Hematopoietic multipotent progenitor cell treated with erythropoietin and hydrocortisone succinate and interleukin-3 and kit ligand, for 17 days (in vitro differentiated cells): ENCODE measurements at places on chromosomes 12 and 14.

DNA sequence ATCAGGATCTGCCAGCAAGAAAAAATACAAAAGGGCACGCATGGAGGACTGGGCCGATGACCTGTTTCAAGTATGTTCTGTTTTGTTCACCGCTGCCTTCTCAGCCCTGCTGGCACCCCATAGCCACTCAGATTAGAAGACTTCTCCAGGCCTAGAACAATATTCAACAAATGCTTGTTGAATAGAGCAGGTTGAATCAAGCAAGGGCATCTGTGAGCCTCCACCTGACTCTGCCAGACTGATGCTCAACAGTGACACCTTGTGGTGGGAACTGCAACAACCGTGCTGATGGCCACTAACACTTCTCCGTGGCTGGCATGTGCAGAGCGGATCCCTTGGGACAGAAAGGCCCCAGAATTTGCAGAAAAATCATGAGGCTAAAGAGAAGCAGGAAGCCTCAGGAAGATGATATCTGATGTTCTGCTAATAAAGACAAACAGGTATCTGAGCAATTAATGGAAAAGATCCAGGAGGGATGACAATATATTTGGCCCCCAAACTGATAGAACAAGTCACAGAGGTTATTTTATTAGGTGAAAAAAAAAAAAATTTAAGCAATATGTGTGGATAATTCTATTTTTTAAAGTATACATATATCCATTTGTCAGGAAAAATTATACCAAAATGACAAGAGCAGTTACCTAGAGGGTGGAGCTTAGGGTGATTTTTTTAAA, 114.3 kb downstream of the KSR2 start:
- peak; percentile 54 for DNase-seq

GRCh38 chr12:113874999-113875561, 91.0 kb downstream of the RBM19 start:
- DNase-seq, result no peak

DNA sequence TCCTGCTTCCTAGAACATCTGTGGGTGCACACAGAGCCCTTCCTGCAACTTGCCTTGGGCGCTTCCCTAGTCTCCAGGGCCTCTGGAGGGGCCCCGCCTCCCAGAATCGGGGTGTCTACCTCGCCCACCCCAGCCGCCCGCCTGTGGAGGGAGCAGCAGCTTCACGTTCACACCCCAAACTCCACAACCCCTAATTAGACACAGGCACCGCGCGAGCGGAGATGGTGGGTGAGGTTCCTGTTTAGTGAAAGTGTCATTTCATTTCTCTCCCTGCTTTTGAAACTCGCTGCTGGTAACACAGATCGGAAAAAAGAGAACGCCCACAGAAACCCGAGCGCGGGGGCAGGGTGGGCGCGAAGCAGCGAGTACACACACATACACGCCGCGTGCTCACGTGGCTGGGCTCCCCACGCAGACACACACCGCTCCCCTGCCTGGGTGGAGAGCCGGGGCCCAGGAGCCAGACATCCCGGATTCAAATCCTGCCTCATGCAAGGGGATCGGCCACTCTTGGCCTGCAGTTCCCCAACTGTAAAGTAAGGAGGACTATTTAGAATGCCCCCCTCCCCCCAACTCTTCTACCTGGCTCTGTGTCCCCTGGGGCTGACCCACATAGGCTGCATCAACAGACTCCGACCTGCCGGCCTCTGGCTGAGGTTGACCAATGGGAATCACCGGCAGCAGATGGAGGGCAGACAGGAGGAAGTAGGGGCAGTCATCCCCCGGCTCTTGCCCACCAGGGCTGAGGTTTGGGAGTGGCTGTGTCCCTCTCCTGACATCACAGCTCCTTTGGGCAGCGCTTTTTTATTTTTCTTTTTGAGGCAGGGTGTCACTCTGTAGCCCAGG, 79.2 kb upstream of the NCOR2 start:
- DNase-seq, result no peak

DNA sequence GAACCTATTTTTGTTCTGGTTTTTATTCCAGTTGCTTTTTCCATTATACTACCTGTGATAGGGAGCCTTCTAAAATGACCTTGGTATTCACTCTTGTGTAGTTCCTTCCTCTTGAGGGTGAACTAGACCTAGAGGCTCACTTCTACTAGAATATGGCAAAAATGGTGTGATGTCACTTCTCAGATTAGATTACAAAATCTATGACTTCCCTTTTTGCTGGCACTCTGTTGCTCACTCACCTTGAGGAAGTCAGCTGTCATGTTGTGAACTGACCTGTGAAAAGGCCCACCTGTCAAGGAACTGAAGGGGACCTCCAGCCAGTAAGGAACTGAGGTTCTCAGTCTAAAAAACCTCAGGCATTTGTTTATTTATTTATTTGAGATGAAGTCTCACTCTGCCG, 5.7 kb downstream of the MIPOL1 start:
- no peak for DNase-seq

GRCh38 chr14:75426332-75427125, 1.3 kb upstream of the JDP2 start:
- no peak for DNase-seq

DNA sequence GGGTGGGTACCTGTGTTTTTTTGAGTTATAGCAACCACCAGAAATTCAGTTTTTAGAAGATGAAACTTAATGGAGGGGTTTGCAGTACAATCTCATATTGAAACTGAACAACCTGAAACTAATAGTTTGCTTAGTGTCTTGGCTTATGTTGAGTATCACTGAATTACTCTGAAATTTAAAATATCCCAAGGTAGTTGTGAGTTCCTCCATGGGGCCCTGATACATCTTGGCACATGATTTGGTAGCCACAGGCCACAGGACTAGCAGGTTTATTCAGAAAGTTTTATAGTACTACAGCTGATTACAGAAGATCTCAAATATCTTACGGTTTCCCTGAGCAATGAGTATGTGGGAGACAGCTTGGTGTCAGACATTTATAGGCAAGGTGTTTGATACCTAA, 10.4 kb downstream of the PTGES3 start:
- peak; percentile 8 for DNase-seq

DNA sequence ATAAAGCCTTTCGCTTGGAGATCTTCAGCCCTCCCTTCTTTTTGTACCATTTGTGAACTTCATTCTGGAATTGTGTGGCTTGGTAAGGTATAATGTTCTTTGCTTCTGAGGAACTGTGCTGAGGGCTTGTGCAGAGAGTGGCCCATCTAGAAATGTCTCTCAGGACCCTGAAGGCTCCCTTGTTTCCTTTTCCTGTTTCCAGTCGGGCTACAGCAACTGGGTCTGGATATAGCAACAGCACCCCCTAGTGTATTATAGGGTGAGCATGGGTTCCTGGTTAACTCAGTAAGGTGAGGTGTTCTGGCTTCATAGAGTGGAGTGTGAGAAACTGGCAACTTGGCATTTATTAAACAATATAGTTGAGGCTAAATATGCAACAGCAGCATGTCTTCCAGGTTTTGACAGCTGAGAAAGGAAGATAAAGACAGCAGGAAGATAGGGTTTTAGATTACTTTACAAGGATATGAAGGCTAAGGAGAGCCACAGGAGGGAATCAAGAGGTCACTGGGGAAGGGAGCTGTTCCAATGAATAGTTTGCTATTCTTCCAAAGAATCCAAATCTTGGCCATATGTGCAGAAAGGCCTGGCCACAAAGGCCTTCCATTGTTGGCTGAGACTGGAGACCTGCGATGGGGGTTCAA, 49.1 kb upstream of the RNU6-8 start:
- DNase-seq, result peak; percentile 51

- DNase-seq, result no peak
Observed at GRCh38 chr14:65751510-65751909, 339.0 kb downstream of the FUT8 start.

DNA sequence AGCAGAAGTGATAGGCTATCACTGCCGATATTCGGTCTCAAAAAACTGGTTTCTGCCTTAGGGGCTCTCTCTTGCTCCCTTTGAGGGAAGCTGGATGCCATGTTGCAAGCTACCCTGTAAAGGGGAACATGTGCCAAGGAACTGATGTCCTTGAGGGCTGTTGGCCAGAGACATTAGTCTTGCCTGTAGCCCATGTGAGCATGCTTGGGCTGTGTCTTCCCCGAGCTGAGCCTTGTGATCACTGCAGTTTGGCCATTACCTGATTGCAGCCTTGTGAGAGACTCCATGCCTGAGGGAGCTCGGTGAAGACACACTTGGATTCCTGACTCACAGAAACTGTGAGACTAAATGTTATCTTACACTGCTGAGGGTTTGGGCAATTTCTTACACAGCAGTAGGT, 18.8 kb downstream of the RTRAF start:
- no peak for DNase-seq

DNA sequence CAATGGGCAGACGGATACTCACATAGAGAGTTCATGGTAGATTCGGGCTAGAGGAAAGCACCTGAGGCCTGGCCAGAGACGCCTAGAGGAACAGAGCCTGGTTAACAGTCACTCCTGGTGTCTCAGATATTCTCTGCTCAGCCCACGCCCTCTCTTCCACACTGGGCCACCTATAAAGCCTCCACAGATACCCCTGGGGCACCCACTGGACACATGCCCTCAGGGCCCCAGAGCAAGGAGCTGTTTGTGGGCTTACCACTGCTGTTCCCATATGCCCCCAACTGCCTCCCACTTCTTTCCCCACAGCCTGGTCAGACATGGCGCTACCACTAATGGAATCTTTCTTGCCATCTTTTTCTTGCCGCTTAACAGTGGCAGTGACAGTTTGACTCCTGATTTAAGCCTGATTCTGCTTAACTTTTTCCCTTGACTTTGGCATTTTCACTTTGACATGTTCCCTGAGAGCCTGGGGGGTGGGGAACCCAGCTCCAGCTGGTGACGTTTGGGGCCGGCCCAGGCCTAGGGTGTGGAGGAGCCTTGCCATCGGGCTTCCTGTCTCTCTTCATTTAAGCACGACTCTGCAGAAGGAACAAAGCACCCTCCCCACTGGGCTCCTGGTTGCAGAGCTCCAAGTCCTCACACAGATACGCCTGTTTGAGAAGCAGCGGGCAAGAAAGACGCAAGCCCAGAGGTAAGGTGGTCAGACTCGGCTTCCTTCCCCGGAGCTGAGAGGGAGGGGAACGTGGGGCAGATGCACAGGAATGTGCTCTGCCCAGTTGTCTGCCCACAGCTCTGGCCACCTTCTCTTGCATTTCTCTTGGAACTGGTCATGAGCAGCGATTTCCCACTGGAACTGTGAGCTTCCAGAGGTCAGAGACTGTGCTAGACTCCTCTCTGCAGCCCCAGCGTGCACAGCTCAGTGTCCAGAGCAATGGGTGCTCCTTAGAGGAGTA, at the start of gene CD4:
Gene CD4 (plus strand): TSS at position 557 of the 953 bp plus-strand sequence. CDS start 10,611 bp downstream, outside the sequence.
- no peak for DNase-seq

- DNase-seq, result no peak
Observed at GRCh38 chr14:101200650-101201516, 297.4 kb upstream of the RTL1 start.

DNA sequence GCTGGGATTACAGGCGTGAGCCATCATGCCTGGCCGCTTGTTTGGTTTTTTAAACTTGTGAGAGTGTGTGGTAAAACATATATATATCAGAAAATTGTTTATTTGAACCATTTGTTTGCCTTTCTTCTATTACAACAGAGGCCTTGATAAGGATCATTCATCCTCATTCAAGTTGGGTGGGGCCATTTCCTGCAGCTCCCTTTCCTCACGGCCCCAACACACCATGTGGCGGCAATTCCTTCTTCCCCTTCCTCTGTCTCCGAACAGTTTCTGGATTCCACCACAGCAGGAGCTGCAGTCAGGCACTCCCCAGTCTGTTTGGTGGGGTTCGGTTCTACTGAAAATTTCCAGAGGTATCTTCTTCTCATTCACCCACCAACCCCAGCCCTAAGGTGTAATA, 42.0 kb upstream of the RASSF3 start:
- DNase-seq, result no peak

DNA sequence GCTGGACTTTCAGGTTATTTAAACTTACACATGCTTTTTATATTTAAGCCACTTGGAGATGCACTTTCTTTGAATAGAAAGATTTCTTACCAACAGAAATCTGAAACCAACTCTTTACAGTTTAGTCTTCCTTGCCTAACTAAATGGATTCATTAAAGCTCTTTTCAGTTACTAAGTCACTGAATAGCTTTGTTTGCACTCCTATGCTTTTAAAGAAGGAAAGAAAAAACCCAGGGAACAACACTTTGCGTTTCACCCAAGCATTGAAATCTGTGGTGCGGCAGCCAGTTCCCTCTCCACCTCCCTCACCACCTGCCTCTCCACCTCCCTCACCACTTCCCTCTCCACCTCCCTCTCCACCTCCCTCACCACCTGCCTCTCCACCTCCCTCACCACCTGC, 70.3 kb downstream of the RIMBP2 start:
- no peak for DNase-seq

- DNase-seq, result no peak
Observed at GRCh38 chr12:78396538-78396937, 468.0 kb upstream of the SYT1 start.

DNA sequence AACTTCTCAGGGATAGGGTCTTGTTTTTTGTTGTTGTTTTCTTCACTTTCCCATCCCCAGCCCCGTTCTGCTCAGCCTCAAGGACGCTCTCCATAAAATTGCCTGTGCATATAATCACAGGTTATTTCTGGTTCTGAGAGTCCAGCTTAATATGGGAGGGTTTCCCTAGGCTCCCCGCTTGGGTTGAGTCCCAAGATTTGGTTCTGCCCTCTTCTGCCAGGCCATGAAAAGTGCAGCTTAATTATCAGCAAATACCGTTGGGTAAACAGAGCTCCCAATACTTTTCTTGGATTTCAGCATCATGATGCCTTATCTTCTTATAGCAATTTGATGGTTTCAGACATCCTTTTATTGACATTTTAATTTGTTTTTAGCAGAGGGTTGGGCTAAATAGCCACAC, 75.6 kb downstream of the GRIN2B start:
- no peak for DNase-seq

- no peak for DNase-seq
Observed at GRCh38 chr14:89136587-89136986, 280.4 kb downstream of the FOXN3 start.

- no peak for DNase-seq
Observed at GRCh38 chr12:20274008-20274407, 94.3 kb upstream of the PDE3A start.

- no peak for DNase-seq
Observed at GRCh38 chr12:68007466-68007865, 18.2 kb downstream of the IFNG-AS1 start.

DNA sequence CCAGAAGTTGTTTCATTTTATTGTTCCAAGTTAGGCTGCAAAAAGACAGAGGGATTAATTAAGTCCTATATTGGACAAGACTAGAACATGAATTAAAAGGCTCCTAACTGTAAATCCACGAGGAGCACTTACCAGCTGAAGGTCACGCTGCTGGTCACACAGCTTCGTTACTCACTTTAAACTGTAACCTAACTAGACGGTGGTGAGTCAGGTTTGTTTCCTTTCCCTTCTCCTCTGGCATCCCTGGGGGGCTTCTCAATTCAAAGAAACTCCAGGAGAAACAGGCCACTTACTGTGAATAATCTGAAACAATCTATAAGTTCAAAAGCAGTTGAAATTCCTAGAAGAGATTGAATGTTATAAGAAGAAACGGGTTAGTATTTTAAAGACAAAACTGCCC, 331.4 kb downstream of the BCAT1 start:
- DNase-seq, result no peak

GRCh38 chr12:21026302-21026701, 104.7 kb upstream of the SLCO1B1 start:
- no peak for DNase-seq
